Ecto neural progenitor cell (in vitro differentiated cells): ENCODE measurements at places on chromosomes 12 and 14.

- DNase-seq = no peak
These were observed 73.3 kb upstream of the HIF1A start for GRCh38 chr14:61622051-61622450.

DNA sequence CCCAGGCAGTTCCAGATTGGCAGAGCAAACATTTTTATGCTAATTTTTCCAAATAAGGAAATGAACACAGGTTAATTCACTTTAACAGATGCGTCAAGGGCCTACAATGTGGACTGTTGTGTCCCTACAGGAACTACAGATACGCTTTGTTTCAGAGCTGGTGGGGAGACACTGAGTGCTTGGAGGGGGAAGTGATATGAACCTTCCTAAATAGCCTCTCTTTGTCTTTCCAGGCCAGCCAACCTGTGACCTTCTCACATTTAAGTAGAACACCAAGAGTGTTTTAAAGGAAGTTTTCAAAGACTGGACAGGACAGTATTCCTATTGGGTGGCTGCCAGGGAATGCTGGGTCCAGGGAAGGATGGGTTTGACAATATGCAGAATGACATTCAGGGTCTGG, 141.3 kb downstream of the ZNF664 start:
- no peak for DNase-seq

- DNase-seq = no peak
These were observed 2.6 kb downstream of the SDR39U1 start for GRCh38 chr14:24439830-24440605.

GRCh38 chr14:81946834-81947798, 413.5 kb upstream of the SEL1L start:
- no peak for DNase-seq
